ENCODE measurements at places on chromosomes 16 and 17. TPM values are rescaled to one million over a fixed set of nuclear protein-coding genes. Genes with fewer than 3 reads are reported as not detected.

PRSS27 gene
- 0.11 TPM for total RNA-seq

C1QL1 gene
- total RNA-seq: 1.1 TPM

NOS2 gene
- 1.6 TPM for total RNA-seq

MMP2 gene
- total RNA-seq: 120 TPM

ZNF624 gene
- total RNA-seq: 2.1 TPM

PMFBP1 gene
- 0.26 TPM for total RNA-seq

PDIA2 gene
- 4.7 TPM for total RNA-seq

GRCh38 chr16:57801809-57802340 lies 416 bp downstream of the KIFC3 start:
- peak overlapping the region; percentile 99 for H3K27ac ChIP-seq
- peaks cover 67% of the 10 kb centered on the region for H3K4me1 ChIP-seq
- H3K4me3 ChIP-seq: peak overlapping the region; percentile 79

DNA sequence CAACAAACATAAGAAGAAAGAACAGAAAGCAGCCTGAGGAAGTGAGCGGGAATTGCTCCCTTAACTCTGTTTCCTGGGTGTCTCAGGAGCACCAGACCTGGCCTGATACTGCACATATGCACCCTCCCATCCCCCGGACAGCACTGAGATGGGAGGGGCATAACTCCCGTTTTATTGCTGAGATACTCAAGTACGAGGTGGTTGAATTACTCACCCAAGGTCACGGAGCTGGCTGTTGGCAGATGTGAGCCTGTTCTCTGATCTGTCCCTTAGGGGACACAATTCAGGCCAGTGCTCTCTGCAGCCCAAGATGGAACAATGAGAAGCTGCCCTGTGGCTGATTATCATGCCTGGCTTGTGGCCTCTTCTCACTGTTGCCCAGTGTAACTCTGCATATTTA lies 9.1 kb upstream of the MED9 start:
- no peaks in the 10 kb centered on the region for H3K4me1 ChIP-seq
- no peak overlapping the region for H3K27ac ChIP-seq
- no peak for DNase-seq
- no peak overlapping the region for H3K4me3 ChIP-seq
- H3K36me3 ChIP-seq: no peaks in the 10 kb centered on the region

DNA sequence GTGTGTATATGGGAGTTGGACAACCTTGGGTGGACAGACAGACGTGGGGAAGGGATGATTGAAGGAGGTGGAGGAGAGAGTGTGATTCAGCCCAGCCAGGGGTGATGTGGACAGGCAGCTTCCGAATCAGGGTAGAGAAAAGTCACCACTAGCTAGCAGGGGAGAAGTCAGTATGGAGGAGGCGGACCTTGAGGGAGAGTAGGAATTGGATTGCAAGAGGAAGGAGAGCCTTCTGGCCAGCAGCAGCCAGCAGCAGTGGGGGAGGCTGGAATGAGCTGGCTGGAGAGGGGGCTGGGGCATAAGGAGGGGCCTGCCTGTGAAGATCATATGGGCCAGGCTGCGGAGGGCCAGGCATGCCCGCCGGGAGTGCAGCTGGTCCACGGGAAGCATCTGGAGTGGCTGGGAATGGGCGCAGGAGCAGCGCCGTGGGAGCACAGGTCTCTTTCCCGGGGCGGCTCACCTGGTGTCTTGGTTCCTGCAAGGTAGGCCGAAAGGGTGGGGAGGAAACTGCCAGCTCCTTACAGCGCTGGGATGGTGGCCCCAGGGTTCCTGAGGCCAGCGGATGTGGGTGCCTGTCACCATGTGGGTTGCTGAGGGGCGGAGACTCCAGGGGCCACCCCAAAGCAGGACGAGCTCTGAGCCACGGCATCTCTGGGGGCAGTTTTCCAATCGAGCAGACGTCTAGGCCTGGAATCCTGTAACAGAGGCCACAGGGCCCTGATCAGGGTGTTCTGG lies 235.3 kb downstream of the SEC14L1 start:
- peaks cover 84% of the 10 kb centered on the region for H3K4me1 ChIP-seq
- no peaks in the 10 kb centered on the region for H3K27me3 ChIP-seq
- no peaks in the 10 kb centered on the region for H3K36me3 ChIP-seq

DNA sequence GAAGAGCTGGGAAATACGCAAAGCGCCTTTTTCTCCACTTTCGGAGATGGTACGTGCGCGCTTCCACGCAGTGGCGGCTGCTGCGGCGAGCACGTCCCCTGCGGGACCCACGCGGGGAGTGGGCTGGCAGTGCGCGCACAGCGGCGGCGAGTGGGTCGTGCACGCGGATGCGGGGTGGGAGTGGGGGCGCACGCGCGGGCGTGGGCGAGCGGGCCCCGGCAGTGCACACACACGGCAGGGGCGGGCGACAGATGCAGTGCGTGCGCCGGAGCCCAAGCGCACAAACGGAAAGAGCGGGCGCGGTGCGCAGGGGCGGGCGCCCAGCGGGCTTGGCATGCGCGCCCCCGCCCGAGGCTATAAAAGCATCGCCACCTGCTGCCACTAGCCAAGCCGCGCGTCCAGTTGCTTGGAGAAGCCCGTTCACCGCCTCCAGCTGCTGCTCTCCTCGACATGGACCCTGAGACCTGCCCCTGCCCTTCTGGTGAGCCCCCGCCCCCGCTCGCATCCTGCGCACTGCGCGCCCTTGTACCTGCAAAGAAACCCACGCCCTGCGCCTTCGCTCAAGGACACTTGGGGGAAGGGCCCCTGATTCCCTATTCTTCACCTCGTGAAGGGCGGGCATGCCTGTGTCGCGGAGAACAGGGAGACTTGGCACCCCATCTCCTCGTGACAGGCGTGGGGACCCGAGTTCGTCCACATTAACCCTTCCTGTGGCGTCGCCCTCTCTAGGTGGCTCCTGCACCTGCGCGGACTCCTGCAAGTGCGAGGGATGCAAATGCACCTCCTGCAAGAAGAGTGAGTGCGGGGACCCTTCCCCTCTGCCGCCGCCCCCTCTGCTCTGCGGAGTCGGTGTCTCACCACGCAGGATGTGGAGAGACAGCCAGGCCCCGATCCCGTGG lies at the start of gene MT3:
MT3 (plus strand) TSS at position 388 of the 899 bp plus-strand sequence; CDS start at position 451, 63 bp downstream.
- DNase-seq: peak; percentile 17
- H3K27ac ChIP-seq: no peak within 1 kb of the TSS
- no peaks in the 10 kb centered on the region for H3K36me3 ChIP-seq
- H3K4me1 ChIP-seq: peaks cover 8% of the 10 kb centered on the region
- H3K27me3 ChIP-seq: peaks cover 34% of the 10 kb centered on the region
- peak within 1 kb of the TSS; percentile 49 for H3K4me3 ChIP-seq
